ENCODE measurements at places on chromosomes 7 and 10.

GRCh38 chr10:76993213-76993612 lies 644.4 kb downstream of the KCNMA1 start:
- no peak for DNase-seq

GRCh38 chr10:4361581-4361980 lies 464.4 kb upstream of the AKR1E2 start:
- DNase-seq, result no peak

GRCh38 chr7:100607111-100607510 lies 4.9 kb downstream of the PCOLCE start:
- no peak for DNase-seq

GRCh38 chr10:95384011-95384704 lies 93.4 kb upstream of the PDLIM1 start:
- no peak for DNase-seq

GRCh38 chr7:41576166-41576565 lies 126.7 kb downstream of the INHBA start:
- DNase-seq, result no peak

DNA sequence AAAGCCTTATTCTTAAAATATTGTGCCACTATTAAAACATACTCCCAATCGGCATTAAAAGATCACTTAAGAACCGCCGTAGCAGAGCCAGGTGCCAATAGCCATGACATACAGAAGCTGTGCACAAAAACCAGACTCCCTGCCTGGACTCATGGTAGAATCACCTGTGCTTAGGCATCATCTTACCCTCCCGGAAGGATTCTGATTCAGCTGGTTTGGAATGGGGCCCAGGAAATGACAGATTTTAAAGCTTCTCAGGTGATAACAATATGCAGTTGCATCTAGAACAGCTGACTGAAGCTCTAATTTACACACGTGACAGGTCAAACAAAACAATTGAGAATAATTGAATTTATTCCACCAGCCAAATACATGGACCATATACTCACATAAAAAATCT lies 10.7 kb downstream of the A1CF start:
- DNase-seq, result no peak

GRCh38 chr10:86356296-86356695 lies 10.3 kb downstream of the GRID1 start:
- DNase-seq, result no peak

GRCh38 chr7:81416659-81417058 lies 353.2 kb downstream of the HGF start:
- DNase-seq, result no peak

DNA sequence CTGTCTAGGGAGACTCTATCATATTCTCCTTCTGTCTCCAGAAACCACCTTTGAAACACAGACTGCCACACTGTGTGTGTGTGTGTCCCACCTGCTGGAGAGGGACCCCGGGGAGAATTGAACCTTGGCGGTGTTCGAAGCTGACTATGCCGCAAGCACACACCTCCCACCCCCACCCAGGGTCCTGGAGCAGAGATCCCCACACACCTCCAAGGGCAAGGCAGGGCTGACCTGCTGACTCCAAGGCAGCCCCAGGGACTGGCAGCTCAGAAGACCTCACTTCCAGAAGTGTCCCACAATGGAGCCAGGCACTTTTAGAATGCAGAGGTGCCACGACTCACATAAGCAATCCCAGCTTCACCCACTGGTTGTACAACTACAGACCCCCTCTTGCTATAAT lies 13.1 kb downstream of the DRGX start:
- no peak for DNase-seq

DNA sequence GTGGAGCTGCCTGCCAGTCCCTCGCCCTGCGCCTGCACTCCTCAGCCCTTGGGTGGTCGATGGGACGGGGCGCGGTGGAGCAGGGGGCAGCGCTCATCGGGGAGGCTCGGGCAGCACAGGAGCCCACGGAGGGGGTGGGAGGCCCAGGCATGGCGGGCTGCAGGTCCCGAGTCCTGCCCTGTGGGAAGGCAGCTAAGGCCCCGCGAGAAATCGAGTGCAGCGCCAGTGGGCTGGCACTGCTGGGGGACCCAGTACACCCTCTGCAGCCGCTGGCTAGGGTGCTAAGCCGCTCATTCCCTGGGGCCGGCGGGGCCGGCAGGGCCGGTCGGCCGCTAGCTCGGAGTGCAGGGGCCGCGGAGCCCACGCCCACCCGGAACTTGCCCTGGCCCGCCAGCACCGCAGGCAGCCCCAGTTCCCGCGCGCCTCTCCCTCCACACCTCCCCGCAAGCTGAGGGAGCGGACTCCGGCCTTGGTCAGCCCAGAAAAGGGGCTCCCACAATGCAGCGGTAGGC lies 565.9 kb upstream of the NRG3 start:
- no peak for DNase-seq

- DNase-seq, result no peak
Observed at GRCh38 chr7:148581624-148582023, 8.9 kb upstream of the C7orf33 start.

DNA sequence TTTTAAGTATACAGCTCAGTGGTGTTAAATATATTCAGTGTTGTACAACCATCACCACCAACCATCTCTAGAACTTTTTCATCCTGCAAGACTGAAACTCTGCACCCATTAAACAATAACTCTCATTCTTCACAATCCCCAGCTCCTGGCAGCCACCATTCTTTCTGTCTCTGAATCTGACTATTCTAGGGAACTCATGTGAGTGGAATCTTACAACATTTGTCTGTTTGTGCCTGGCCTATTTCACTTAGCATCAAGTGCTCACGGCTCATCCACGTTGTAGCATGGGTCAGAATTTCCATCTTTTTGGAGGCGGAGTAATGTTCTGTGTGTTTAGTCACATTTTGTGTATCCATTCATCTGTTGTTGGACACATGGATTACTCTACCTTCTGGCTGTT lies 40.8 kb upstream of the PFKFB3 start:
- DNase-seq, result no peak

DNA sequence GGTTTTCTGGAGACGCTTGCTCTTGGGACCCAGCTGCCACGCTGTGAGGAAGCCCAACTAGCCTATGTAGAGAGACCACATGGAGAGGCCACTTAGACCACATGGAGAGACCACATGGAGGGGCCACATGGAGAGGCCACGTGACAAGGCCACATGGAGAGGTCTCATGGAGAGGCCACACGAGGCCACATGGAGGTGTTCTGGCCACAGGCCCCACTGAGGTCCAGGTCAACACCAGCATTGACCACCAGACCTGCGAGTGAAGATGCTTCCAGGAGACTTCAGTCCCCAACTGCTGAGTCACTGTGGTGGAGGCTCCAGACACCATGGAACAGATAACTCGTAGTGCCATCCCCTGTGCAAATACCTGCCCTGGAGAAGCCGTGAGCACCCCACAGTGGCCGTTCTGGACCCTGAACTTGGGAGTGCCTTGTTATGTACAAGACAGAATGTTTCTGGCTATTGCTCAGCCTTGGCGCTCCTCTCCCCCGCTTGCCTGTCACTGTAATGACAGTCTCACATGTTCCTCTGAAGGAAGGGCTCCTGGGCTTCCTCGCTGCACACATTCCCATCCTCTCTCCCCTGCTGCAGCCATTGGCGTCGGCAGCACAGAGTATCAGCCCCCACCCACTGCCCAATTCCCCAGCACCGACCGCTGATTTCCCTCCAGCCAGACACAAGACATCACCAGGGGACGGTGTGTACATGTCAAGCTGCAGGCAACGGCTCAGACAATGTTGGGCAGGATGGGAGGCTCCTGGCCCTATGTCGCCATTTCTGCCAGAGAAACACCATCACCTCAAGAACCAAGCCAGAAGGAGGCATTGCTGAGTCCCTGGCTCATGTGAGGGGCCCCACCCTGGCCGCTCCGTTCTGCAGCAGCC lies 49.0 kb upstream of the TNRC18 start:
- no peak for DNase-seq

- no peak for DNase-seq
Observed at GRCh38 chr7:573933-574381, 54.3 kb upstream of the PDGFA start.

DNA sequence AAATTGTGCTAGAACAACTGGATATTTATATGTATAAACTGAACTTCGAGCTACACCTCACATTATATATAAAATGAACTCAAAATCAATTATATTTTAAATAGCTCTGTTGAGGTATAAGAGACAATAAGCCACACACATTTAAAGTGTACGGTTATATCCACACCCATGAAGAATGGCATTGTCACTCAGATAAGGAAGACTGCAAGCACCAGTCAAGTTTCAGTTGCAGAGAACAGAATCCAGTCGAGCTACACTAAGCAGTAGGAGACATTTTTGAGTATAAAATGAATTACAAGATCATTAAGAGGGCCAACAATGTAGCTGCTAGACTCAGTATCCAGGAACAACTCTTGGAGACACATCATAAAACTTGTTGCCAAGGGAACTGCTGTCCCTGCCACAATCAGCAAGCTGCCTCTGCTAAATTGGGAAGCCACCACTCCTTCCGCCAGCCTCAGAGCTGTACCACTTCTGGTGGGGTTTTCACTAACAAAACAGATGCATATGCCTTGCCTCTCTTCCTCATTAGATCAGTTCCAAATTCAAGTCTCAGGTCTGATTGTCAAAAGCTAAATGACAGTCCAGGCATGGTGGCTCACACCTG lies 19.6 kb upstream of the GPNMB start:
- DNase-seq, result no peak

DNA sequence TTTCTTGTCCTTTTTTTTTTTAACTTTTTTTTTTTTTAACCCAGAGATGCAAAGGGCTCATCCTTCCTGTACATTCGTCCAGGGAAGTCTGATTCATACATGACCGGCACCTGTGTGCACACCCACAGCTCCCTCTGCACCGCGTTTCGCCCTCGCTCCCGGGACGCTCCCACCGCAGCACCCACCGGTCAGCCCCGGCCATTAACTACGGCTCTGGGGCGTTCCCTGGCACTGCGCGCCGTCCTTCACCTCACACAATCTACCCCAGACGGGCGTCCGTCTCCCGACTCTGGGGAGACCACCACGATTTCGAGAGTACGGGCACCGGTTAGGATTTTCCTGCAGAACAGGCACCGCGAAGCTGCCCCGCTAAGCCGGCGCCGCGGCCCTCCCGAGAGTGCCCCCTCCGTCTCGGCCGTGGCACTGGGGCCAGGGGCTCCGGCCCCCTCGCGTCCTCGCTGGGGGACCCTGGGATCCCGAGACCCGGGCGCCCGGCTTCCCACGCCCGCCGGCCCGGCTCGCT lies 452 bp downstream of the ATE1 start:
- DNase-seq, result no peak

- DNase-seq, result no peak
Observed at GRCh38 chr7:105279688-105280007, 109.1 kb downstream of the SRPK2 start.

DNA sequence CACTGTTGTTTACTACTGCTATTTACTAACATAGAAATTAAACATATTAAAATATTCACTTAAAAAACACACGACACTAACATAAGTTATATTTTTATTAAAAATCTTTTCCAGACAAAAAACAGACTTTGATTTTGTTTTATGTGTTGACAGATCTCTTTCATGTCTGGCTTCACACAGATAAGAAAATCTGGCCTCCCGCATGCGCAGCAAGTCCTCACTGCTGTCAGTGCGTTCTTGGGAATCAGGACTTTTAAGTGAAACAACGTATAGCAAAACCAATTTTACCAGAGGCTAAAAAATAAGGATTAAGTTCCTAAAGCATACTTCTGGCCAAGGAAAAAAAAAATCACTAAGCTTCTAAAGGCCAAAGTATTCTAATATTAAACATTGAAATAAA lies 1.2 kb upstream of the IDI1 start:
- no peak for DNase-seq

DNA sequence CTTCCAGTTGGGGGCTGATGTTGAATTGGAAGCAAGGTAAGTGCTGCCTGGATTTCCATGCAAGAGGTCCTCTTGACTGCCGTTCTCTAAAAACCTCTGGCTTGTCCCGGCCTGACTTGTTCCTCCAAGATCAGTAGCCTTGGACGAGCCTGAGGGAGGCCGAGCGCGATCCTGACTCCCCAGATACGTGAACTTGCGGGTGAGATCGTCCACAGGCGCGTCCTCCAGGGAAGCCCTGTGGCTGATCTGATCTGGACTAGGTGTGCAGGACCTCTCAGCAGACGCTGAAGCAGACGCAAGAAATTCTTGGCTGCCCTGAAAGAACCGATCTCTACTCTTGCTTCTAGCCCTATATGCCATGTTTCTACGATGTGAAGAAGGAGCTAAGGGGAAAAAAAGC lies 29.7 kb downstream of the ZC3HAV1 start:
- DNase-seq, result no peak

GRCh38 chr10:130756651-130757050 lies 554.9 kb downstream of the TCERG1L start:
- DNase-seq, result no peak

GRCh38 chr7:12623885-12624498 lies 53.5 kb downstream of the SCIN start:
- DNase-seq, result no peak

- no peak for DNase-seq
Observed at GRCh38 chr10:130737621-130738020, 573.9 kb downstream of the TCERG1L start.

DNA sequence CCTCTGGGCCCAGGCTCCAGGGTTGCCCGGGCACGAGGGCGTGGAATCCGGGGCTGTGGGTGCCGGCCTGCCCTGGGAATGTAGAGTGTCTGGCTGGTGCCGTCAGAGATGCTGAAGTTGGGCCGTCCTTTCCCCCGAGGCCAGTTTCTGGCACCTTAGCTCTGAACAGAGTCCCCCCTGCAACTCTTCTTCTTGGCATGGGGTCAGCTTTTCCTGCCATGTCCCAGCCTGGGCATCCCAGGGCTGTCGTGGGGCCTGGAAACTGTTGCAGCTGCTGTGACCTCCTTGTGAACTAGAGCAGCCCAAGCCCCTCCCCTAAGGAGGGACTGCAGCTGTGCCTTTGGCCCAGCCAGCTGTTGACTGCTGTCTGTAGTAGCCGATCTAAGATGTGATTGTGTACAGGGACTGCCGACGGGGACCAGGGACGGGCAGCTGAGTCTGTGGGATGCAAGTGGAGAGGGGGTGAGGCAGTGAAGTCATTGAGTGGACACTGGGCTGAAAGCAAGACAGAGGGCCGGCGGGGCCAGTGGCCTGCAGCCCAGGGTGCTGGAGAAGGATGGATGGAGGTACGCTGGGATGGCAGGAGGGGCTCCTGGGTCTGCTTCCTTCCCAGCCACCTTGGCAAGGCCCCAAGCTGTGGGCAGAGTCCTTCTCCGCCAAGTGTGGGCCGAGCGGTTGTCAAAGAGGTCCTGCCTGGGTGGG lies 35.8 kb downstream of the GBX1 start:
- DNase-seq, result no peak

- DNase-seq, result no peak
Observed at GRCh38 chr10:119302591-119303253, 95.4 kb downstream of the GRK5 start.

DNA sequence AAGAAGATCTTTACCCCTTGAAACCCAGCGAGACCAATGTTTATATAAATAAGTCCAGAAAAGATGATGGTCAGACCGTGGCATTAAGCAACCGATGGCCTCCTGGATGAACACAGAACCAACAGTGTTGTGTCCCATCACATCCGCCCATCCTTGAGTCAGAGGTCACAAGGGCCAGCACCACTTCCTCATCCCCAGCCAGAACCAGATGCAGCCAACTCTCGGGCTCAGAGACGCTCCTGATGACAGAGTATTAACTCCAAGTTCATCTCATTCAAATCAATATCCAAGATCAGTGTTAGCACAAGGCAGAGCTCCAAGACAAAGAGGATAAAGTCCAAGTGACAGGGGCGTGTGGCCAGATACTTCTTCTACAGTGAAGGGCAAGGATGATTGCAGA lies 63.5 kb downstream of the FAM53B start:
- no peak for DNase-seq
